Metanephros (tissue), 2 donors: ENCODE measurements at places on chromosomes 1 and 21. TPM values are rescaled to one million over a fixed set of nuclear protein-coding genes. Genes with fewer than 3 reads are reported as not detected.

DAB1 gene
- total RNA-seq, result 2.8 TPM

RAB3B gene
- total RNA-seq, result 3.7 TPM

CLIC6 gene
- total RNA-seq, result 1.5 TPM

KLHDC9 gene
- 10.7 TPM for total RNA-seq

ZYG11A gene
- 0.12 TPM for total RNA-seq

AMY1B gene
- not detected for total RNA-seq

HMGCS2 gene
- 36.5 TPM for total RNA-seq

AADACL4 gene
- total RNA-seq, result 0.82 TPM

MR1 gene
- 10.2 TPM for total RNA-seq

MRTO4 gene
- 18.2 TPM for total RNA-seq

SH2D5 gene
- 0.18 TPM for total RNA-seq

PNRC2 gene
- 93.8 TPM for total RNA-seq

TNFAIP8L2 gene
- 2.3 TPM for total RNA-seq

RPTN gene
- total RNA-seq, result not detected

NCF2 gene
- 13.4 TPM for total RNA-seq

DEDD gene
- total RNA-seq, result 22.9 TPM

MPZ gene
- 8.2 TPM for total RNA-seq

LGR6 gene
- 1.6 TPM for total RNA-seq

LCE4A gene
- total RNA-seq, result not detected

INKA2 gene
- total RNA-seq, result 10.5 TPM

BSND gene
- 3.7 TPM for total RNA-seq

MAP3K21 gene
- total RNA-seq, result 21.0 TPM

ELAPOR1 gene
- 2.1 TPM for total RNA-seq

SPRR4 gene
- total RNA-seq, result not detected

CLCA4 gene
- not detected for total RNA-seq

MATN1 gene
- 0.47 TPM for total RNA-seq

SLC45A3 gene
- total RNA-seq, result 10.2 TPM

MYBPH gene
- total RNA-seq, result 12.0 TPM

VCAM1 gene
- 100 TPM for total RNA-seq

ARID1A gene
- 76.7 TPM for total RNA-seq

OR2T11 gene
- 0.06 TPM for total RNA-seq

CD5L gene
- 0.35 TPM for total RNA-seq

CD53 gene
- total RNA-seq, result 15.6 TPM
